NCI-H2029 treated with DMSO at 0.1 percent for 48 hours (cell line): ENCODE measurements at places on chromosomes 2 and 18.

DNA sequence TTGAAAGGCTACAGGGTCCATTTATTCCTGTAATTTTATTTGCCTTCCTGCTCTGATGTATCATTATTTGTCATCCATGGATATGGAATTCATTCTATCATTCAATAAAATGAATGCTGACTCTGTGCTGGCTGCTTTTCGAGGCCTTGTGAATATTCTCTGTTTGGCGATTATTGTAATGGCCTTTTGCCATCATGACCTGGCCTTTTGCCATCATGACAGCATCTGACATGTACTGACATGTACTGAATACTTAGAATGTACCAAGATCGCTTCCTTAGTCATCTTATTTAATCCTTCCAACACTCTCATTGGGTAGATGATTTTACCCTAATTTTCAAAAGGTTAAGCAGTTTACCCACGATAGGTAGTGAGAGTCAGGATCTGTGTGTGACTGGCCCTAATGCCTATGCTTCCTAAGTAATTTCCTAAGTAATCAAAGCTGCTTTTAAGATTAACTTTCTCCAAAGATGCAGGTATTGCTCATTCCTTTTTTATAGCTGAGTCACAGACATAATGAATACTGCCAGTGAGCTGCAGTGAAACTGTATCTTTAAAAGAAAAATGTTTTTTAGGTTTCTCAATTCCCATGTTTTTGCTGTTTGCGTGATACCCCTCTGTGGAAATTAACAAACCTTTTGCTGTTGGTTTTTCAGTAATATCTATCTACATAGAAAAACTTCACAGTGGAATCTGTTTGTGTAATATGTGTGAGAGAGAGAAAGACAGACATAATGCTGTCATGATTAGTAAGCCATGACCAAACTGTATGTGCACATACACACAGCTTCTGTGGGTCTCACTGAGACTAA is 127.8 kb downstream of the CERS6 start:
- DNase-seq = no peak

DNA sequence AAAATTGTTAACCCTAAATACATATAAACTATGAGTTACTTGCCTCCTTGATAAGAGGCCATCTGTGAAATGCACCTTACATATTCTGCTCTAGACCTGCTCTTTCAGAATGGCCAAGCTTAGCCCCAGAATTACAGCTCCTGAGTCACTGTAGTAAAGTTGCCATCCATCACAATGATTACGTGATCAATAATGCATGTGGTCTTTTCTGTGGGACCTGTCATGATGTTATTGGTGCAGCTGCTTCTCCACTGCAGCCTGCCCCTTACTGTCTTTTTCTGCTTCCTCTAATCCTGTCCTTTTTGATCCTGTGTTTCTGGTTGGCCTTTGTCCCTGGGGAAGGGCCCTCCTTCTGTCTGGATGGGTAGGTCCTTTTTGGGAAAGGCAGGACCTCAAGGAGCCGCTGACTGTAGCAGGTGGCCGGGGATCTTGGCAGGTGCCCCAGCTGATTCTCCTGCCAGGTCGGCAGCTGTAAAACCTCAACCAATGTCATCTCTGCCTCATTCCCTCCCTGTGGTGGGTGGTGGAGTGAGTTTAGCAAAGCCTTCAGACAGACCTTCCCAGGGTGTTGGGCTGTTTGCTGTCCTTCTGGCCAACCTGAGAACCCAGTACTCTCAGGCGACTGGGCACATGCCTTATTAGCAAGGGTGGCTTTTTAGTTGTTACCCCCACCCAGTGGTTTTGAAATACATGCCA is 126.2 kb upstream of the EML6 start:
- DNase-seq = peak; percentile 88

- DNase-seq = no peak
These were observed 45.5 kb upstream of the LDAH start for GRCh38 chr2:20868377-20868776.

DNA sequence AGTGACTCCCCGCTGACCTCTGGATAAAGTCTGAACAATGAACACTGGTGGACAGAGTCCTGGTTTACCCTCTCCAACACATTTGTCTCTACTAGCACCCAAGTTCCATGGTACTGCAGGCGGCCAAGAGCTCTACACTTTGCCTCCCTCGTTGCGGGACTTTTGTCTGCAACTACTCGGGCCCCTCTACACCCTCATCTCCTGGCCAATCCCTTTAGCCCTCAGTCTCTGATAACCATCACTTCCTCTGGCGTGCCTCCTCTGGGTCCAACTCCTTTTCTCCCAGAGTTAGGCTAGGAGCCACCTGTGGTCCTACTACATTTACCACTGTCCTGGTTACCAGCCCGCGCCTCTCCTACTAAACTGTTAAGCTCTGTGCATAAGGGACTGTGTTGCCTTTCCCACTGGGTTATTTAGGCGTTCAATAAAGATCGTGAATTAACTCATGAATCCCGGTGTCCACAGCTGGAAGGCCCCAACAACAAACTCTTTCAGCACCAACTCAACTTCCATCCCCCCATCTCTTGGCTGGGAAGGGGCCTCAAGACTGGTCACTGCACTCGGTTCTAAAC is 757 bp downstream of the HDHD2 start:
- no peak for DNase-seq

- no peak for DNase-seq
These were observed 8.1 kb downstream of the LRP2 start for GRCh38 chr2:169354244-169354643.

GRCh38 chr2:106030287-106031268 is 163.5 kb downstream of the UXS1 start:
- DNase-seq = no peak

DNA sequence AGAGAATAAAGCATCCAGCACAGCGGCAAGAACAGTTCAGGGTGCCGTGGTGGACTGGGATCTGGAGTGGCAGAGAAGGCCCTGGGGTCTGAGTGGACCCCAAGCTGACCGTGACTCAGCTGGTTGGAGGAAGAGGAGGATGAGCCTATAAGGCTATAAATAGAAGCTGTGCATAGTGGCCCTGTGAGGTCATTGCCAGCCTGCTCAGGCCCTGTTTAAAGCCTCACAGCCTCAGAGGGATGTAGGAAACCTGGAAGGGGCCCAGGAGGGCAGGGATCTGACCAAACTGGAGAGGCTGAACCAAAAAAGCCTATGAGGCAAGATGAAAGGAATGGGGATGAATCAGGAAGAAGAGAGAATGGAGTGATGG is 11.3 kb upstream of the DES start:
- no peak for DNase-seq
